ENCODE measurements at places on chromosomes 2 and 18.

GRCh38 chr2:113240915-113241911, 37.5 kb downstream of the PAX8 start:
- no peak for DNase-seq

- DNase-seq, result no peak
Measured at GRCh38 chr2:216606551-216607276, 26.5 kb upstream of the IGFBP2 start.

DNA sequence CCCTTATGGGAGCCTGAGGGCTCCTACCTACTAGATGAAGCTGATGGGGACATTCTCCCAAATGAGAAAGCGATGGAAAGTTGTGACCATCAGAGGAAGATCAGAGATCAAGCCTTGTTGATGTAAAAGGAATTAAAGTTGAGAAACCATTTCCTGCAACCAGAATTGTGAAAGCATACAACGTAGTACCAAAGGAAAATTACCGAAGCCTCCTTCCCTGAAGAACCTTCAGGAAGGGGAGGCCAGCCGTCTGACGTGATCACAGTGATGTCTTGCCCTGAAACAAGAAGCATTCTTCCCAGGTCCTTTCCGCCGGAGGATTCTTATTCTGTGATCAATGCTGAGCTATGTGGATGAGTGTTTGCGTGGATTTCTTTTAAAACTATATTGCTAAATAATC, 211.6 kb upstream of the TNP1 start:
- no peak for DNase-seq

- no peak for DNase-seq
Measured at GRCh38 chr18:13434854-13435253, 216.3 kb downstream of the LDLRAD4 start.

DNA sequence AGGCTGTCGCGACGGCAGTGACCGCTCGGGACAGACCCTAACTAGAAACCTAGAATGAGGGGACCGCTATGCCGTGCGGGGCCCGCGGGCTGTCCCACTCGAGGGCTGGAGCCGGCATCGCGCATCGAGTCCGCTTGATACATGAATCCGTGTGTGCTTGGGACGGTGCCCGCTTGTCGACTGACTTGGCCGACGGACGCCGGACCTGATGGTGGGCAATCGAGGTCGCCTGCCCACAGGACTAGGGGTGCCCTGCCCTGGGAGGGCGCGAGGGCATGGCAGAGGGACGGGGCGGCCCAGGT, 749 bp upstream of the PTMA start:
- no peak for DNase-seq

DNA sequence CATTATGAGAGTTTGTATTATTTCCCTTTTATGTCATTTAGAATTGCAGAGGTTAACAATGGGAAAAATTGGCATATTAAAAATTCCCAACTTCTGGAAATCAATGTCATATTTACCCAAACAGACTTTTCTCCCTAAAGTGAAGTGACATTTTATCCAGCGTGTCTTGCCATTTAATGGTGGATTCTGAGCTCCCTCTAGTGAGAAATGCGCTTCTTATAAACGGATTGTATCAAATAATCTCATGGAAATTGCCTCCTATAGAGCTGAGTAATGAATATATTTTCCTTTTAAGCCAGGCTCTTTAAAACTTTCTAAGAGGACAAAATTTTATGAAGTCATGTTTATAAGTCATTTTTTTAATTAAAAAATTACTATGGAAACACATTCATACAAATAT, 5.7 kb upstream of the GCFC2 start:
- DNase-seq, result no peak

DNA sequence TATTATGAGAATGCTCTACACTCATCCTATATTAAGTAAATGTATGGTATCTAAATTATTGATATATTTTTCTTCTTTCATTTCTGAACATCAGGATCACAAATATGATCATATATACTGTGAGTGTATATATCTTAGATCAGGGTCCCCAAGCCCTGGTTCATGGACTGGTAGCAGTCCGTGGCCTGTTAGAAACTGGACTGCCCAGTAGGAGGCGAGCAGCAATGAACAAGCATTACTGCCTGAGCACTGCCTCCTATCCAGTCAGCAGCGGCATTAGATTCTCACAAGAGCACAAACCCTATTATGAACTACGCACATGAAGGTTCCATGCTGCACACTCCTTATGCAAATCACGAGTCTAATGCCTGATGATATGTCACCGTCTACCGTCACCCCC, 1247.1 kb upstream of the NXPH2 start:
- no peak for DNase-seq

DNA sequence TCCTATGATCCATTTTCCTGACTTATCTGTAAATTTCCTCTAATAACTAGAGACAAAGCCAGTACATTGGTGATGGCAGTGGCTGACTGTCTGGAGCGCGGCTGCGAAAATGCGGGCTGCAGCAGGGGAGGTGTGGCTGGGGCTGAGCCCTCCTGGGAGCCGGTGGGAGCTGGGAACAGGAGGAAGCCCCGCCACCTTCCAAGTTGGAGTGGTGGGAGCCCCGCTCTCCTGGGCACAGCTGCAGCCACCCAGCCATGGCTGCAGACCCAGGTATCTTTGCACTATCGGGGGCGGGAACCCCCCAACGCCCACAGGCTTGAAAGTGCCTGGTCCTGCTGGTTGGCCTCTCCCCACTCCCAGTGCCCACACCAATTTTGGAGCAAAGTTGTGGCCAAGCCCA, 633.0 kb upstream of the TMEFF2 start:
- no peak for DNase-seq

DNA sequence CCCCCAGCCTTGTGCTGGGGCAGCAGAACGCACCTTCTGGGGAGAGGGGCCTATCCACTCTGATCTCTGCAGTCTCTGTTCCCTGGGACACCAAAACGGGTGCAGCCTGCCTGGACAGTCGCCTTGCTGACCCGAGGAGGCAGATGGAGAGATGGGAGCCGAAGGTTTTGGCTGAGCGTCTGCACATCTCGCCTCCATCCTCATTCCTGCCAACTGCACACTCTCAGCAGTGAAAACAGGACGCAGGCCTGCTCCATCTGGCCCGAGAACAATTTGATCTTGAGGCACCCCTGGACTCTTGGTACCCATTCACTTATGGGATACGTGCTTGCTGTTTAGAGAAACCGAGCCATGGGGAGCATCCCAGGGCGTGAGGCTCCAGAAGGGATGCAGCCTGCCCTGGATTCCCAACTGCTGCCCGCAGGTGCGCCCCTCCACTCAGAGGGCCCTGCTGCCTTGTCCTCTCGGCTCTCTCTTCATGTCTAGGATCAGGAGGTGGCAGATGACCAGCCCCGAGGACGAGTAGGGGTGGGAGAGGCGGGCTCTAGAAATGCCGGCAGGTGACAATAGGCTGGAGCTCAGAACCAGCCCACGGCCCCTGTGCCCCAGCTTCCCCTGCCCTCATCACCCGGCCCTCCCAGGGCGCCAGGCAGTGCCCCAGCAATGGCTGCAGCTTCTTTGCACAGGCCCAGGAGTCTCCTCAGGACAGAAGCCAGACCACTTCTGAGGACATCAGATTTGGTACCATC, 9.1 kb upstream of the SEMA4C start:
- no peak for DNase-seq

- no peak for DNase-seq
Measured at GRCh38 chr2:150832686-150833085, 345.2 kb upstream of the RND3 start.

GRCh38 chr2:70250434-70250833, 2.0 kb upstream of the TIA1 start:
- no peak for DNase-seq

- no peak for DNase-seq
Measured at GRCh38 chr2:224142397-224143312, 103.6 kb upstream of the SERPINE2 start.

DNA sequence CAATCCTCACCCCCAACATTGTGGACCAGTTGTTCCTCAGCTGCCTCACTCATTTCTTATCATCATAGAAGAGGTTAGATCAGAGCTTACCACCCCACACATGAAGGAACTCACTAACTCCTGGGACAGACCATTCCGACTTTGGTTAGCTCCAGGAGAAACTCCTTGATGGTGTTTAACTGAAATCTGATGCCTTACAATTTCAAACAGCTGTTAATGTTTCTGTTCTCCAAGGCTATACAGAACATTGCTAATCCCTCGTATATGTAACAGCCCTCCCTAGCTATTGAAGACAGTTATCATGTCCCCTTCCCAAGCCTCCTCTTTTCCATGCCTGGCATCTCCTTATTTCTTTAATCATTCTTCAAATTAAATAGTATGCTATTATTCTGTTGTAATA, 14.8 kb downstream of the ERBB4 start:
- DNase-seq, result no peak

DNA sequence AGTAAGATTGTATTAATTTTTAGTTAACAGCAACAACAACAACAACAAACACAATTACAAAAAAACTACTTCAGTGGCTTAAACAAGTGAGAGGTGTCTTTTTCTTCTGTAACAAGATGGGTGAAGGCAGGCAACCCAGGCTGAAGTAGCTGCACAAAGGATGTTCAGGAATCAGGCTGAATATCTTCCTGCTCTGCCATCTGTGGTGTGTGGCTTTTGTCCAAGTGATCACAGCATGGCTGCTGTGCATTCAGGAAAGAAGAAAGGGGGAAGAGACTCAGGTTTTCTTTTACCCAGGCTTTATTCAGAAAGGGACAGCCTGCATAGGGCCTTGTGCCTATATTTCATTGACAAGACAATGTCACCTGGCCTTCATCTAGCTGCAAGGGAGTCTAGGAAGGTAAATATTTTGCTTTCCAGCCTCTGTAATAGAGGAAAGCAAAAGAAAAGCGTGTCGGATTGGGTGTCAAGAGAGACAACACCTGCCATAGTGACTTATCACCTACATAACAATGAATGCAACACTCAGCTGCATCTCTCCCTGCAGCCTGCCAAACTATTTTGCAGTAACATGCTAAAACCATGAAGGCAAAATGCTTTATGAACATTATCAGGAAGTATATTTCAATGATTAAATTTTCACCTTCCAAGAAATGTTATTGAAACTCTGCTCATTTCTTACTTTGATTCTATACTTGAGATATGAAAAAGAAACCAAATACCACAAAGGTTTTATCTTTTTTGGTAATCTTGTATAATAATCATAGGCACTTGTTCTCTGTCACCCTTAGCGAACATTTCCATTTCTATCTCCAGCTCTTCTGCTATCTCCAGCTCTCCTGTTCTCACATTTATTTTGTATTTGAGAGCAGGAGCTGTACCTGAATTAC, 14.6 kb downstream of the G6PC2 start:
- no peak for DNase-seq

- peak; percentile 13 for DNase-seq
Measured at GRCh38 chr2:176473177-176473576, 203.9 kb downstream of the MTX2 start.

DNA sequence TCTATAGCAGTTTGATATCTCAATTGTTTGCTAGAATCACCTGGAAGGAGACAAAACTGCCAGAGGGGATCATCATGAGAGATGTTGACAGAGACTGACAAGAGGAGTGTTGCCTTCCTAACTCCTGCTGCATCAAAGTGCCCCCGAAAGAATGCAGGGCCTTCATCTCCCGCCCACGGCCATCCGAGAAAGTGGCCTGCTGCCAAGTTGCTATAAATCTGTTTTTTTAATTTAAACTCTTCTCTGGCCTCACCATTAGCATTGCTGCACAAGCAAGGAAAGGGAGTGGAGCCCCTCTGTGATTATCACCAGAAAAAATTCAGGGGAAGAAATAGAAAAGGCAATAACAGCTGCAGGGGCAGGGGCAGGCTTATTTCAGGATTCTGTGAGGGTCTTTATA, 238.1 kb upstream of the EPHA4 start:
- DNase-seq, result no peak

- DNase-seq, result no peak
Measured at GRCh38 chr2:27194538-27195354, 17.1 kb upstream of the ATRAID start.

DNA sequence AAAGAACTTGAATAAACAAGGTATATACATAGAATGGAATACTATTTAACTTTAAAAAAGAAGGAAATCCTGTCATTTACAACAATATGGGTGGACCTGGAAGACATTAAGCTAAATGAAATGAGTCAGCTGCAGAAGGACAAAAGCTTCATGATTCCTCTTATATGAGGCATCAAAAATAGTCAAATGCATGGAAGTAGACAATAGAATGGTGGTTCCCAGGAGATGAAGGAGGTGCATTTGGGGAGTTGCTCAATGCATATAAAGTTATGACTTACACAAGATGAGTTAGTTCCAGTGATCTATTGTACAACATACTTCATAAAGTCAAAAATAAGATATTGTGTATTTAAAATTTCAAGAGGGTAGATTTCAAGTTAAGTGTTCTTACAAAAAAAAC, 426.1 kb upstream of the UBE2E3 start:
- DNase-seq, result no peak

DNA sequence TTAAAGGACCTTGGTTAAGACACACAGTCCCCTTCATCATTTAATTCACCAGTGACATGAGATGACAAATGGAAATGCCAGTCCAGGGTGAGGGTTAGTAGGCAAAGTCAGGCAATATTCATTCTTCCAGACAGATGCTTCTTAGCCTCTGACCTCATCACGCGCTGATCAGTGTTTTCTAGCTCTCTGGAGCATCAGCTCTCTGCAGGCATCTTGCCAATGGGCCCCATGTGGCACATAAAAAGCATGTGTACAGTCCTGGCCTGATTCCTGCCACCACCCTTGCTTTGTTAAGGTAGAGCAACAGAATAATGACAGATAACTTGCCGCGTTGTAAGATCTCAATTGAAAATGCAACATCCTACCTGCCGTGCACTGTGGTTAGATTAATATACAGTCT, 20.3 kb upstream of the NPAS2 start:
- DNase-seq, result no peak

GRCh38 chr18:8799001-8799400, 93.6 kb downstream of the MTCL1 start:
- no peak for DNase-seq

GRCh38 chr2:169286624-169287231, 75.6 kb downstream of the LRP2 start:
- DNase-seq, result no peak

GRCh38 chr2:169715379-169716237, 18.0 kb upstream of the KLHL23 start:
- DNase-seq, result no peak

DNA sequence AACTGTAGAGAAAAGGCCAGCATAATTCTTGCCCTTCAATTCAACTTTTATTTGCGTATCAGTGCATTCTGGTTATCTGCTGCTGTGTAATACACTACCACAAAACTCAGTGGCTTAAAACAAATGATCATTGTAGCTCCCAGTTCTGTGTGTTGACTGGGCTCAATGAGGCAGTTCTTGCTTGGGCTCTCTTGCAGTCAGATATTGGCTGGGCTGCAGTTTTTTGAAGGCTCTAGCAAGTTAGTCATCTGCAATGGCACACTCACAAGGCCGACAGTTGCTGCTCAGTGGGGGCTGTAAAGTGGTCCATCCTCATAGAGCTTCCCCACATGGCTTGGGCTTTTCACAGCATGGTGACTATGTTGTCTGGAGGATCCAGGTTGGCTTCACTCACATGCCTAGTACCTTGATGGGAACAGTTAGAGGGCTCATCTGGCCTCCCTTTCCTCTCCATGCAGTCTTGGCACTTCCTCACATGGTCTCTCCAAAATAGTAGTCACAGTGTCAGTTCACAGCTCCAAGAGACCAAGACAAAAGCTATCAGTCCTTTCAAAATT, 110.6 kb upstream of the TNP1 start:
- DNase-seq, result no peak

GRCh38 chr2:119010336-119010735, 68.3 kb downstream of the MARCO start:
- no peak for DNase-seq

Measured in CD4-positive, alpha-beta T cell treated with Interleukin-21 for 1 hour (primary cell).